ENCODE measurements at places on chromosomes 5 and 9. TPM values are rescaled to one million over a fixed set of nuclear protein-coding genes. Genes with fewer than 3 reads are reported as not detected.

GRCh38 chr5:133706506-133707430 is 94.4 kb upstream of the FSTL4 start:
- no peak for ATAC-seq

DNA sequence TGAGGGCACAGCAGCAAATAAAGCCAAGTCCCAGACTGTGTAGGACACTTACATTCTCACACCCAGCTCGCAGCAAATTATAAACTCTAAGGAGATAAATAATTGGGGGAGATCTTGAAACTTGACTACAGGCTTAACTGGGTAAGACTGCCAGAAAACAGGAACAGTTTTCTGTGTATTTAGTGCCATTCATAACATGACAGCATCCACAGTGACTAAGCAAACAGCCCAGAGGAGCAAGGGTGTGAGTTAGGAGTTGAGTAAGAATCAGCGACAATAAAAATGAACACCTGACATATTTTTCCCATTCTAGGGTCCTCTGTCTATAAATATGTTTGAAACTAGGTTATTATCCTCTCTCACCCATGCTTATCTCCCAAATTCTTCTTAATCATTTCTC is 370.9 kb upstream of the WWC1 start:
- peak; percentile 71 for ATAC-seq

GRCh38 chr5:35266276-35266675 is 36.0 kb upstream of the PRLR start:
- ATAC-seq, result no peak

DNA sequence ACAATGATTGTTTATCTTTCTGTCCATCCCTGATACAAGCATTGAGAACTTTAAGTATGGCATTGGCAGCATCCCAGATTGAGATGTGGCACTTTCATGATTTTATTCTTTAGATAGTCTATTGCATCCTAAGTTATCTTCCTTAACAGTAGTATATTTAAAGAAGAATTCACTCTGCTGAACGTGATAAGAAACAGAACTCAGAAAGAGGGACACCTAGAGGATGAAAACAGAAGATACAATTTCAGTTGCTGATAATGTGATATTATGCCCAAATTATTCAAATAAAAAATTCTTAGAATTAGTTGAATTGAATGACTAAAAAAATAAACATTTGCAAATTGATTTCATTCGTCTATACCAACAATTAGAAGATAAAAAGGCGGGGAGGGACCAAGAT is 218.1 kb upstream of the DMRTA1 start:
- ATAC-seq, result no peak

GRCh38 chr9:136886610-136887597 is 588 bp downstream of the TRAF2 start:
- ATAC-seq, result no peak

- ATAC-seq, result peak; percentile 55
These were observed 363.4 kb upstream of the SLC30A5 start for GRCh38 chr5:68730220-68730978.

DNA sequence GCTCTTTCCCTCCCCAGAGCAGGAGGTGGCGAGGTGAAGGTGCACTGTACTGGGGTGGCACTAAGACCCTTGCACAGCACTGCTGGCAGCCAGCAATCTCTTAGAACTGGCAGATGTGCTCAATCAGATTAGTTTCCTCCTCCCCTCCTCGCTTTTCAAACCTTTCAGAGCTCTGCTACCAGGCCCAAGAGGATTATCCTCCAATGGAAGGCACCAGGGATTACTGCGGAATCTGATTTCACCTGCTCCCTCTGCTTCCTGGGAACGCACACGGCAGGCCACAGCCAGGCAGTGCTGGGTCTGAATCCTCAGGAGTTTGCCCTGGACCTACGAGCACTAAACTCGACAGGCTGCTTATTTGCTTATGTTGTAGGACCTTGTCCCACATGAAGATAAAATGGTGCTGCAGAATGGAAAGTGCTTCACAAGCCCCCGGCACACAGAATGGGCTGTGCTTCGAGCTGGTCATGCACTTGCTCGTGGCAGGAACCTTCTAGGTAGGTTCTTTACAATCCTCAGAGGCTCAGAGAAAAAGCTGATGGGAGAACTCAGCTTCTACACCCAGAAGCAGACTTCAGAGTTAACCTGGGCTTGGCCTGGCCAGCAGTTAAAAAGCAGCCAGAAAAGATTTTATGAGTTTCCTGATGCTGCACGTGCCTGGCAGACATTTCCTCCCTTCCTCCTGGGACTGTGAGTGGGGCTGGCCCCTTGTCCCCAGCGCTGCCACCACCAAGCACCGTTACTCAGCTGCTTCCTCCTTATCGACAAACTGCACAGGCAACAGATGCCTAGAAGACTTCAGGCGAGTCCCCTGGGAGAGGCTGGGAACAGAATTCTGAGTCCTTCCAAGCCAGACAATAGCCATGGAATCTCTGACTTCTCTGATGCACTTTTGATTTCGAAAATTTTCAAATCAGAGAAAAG is 33.1 kb downstream of the FABP6 start:
- ATAC-seq, result no peak

- no peak for ATAC-seq
These were observed 1.6 kb downstream of the HAPLN1 start for GRCh38 chr5:83718936-83719495.

DNA sequence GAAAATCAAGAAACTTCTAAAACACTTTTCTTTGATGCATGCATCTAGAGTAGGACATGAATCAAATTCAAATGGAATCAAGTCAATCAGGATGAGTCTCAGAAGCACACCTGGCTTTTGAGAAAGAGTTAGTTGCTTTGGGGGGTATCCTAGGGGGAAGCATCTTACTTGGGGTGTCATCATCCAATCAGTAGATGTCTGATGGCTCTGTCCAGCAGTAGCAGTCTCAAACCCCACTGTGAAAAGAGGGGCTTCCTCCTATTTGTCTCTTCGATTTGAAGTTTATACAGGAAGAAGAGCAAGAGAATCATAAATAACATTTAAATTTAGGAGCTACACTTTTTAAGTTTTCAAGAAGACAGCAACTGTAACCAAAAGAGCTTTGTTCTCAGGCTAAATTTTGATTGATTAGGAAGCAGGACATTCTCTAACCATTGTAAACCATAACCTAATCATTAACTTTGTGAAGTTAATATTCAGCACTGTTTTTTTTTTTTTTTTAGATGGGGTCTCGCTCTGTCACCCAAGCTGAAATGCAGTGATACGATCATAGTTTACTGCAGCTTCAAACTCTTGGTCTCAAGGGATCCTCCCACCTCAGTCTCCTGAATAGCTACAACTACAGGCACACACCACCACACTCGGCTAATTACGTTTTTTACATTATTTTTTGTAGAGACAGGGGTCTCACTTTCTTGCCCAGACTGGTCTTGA is 614.7 kb downstream of the CSNK1G3 start:
- ATAC-seq, result no peak

DNA sequence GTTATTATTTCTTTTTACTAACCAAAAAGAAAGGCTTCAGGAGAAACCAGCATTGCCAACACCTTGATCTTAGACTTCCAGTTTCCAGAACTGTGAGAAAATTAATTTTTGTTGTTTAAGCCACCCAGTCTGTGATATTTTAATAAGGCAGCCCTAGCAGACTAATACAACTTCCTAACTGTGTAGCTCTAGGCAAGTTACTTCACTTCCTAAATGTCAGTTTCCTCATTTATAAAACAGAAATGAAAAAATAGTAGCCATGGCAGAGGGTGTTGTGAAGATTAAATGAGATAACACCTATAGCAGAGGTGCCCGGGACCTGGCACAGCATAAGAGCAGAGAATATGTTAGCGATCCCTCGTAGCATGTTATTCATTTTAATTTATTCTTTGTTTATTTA is 66.6 kb upstream of the HAND1 start:
- no peak for ATAC-seq

GRCh38 chr5:127685662-127686061 is 17.5 kb upstream of the CCDC192 start:
- ATAC-seq, result no peak

DNA sequence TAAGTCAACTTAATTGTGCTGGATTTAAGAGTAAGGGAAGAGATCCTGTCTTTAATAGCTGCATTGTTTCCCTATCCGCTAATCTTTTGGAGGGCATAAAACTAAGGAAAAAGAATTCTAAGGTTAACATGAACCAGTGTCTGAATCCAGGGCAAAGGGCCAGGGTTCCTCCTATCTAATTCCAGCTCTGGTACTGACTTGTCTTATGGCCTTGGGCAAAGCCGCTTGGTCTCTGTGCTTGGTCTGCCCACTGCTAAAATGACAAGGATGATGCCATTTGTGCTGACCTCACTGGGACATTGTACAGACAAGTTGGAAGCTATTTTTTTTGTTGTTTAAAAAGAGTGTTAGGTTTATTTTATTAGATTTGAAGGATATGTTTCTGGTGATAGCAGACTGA is 334.7 kb upstream of the PIK3R1 start:
- no peak for ATAC-seq

- ATAC-seq, result no peak
These were observed 2.1 kb upstream of the EEIG1 start for GRCh38 chr9:127982912-127983311.

DNA sequence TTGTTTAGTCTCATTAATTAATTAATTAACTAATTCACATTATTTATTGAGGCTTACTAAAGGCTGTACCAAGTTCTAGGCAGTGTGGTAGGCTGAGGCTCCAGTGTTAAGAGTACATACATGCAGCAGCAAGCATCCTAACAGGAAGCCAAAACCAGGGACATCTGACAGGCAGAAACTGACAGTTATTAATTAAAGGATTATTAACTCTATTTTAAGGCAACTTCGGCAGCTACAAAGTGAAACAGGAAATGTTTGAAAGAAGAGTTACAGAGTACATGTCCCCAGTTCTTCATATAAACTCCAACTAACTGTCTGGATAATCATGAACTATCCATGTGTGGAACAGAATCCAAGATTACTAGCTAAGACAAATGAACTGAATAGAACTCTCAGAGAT is 39.3 kb upstream of the GABRB2 start:
- no peak for ATAC-seq

GRCh38 chr9:34647651-34648050 is 1.2 kb downstream of the GALT start:
- no peak for ATAC-seq

- no peak for ATAC-seq
These were observed 287.7 kb upstream of the DAP start for GRCh38 chr5:11048760-11049159.

- ATAC-seq, result no peak
These were observed 84.8 kb downstream of the PJA2 start for GRCh38 chr5:109324931-109325330.

GRCh38 chr9:72955126-72955455 is 2.2 kb upstream of the ALDH1A1 start:
- no peak for ATAC-seq

- ATAC-seq, result no peak
These were observed 596 bp upstream of the ADAMTS6 start for GRCh38 chr5:65482296-65482735.

- ATAC-seq, result no peak
These were observed 1.9 kb upstream of the KCNIP1 start for GRCh38 chr5:170501931-170502330.

DNA sequence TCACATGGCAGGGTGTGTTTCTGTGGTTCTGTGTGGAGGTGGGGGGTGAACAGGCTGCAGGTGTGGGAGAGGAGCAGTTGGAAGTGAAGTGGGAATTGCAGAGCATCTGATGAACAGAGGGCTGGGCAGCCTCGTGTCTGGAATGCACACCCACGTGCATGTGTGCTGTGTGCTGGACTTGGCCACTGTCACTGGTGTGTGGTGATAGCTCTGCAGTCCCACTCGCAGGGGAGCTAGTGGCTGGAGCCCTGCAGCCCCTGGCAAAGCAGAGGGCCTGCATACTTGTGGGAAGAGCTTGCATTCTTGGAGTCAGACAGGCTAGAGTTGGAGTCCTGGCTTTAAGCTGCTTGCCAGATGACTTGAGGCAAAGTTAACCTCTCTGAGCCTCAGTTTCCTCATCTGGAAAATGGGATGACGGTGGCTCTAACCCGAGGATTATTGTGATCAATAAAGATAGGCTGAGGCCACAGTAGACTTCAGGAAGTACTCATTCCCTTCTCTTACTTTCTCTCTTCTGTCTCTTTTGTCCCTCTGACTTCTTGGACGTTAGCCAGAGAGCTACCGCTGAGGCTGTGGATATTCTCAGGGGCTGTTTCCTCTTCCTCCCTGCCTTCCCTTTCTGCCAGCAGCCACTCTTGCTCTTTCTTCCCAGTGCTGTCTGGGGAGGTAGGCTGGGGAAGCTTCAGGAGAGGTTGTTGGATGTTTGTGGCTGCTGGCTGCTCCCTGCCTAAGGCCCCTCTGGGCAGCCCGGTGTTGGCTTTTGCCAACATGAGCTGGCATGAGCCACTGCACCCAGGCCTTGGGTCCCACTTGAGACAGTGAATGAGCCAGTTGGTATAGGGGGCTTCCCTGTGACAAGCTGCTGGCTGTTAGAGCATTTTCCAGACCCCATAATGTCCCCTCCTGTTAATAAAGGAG is 18.3 kb downstream of the PSAT1 start:
- peak; percentile 13 for ATAC-seq

GRCh38 chr5:83900306-83900705 is 179.7 kb upstream of the HAPLN1 start:
- ATAC-seq, result no peak

DNA sequence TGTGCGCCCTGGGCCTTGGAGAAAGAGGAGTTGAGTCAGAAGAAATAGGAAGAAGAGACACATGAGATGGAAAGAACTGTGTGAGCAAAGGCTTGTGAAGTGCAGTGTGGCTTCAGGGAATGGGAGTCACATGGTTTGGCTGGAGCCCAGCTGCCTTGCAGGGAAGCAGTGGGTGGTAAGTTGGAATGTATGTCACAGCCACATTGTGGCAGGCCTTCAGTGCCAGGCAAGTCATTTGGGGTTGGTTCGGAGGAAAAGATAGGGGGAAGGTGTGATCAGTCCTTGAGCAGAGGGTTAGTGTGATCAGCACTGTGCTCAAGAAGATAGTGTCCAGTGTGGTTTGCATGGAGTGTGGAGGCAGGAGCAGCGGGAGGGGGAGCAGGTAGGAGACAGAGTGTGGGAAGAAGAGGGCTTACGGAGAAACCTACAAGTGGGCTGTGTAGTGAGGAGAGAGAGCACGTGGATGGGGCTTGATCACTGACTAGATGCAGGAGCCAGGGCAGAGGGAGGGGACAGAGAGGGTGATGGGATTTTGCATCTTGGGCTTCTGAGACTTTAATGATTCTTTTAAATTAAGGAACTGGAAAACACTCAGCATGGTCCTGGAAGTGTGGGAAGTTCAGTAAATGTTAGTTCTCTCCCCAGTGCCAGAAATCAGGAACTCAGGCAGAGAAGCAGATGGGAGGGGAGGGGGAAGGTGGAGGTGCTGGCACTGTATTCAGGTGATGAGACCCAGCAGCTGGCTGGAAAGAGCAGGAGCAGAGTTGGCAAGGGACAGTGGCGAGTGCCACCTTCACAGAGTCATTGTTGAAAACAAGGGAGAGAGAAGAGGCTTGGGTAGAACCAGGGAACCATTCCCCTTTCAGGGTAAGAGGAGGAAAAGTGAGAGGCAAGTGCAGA is 46.6 kb downstream of the ARHGAP26 start:
- no peak for ATAC-seq

- no peak for ATAC-seq
These were observed 715.2 kb upstream of the DMAC1 start for GRCh38 chr9:8514760-8515159.

The HAVCR2 gene
- 0.88 TPM for total RNA-seq

The PCDHB3 gene
- 0.52 TPM for total RNA-seq

The PCDHA10 gene
- total RNA-seq, result 0.08 TPM

The CCDC180 gene
- 0.72 TPM for total RNA-seq

The ADAMTSL1 gene
- 1.5 TPM for total RNA-seq

The LRRC19 gene
- 0.08 TPM for total RNA-seq

The SLC36A2 gene
- total RNA-seq, result not detected

The RC3H2 gene
- total RNA-seq, result 31.3 TPM

The CETN3 gene
- 19.2 TPM for total RNA-seq

The PCDHB15 gene
- total RNA-seq, result 0.44 TPM

The FAT2 gene
- total RNA-seq, result 82.5 TPM

The CHSY3 gene
- total RNA-seq, result 0.28 TPM

The SUSD3 gene
- total RNA-seq, result 0.96 TPM

The LCN10 gene
- 1.3 TPM for total RNA-seq

All from esophagus mucosa (tissue), 1 donor.